ENCODE measurements at places on chromosomes 16 and 17.

DNA sequence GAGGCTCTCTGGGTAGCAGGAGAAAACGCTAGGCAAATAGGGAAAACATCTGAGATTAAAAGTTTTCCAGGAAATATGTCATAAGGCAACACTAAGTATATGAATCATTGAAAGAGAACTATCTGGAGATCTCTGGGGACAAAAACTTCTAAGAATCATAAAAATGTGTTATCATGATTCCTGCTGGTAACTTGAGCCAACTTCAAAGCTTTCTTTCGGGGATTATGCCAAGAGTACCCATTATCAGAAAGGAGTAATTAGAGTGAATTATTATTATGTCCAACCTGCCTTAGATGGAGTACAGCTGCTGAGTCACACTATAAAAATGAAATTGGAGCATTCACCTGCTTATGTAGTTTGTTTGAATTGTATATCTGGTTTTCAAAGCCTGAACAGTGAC is 488.5 kb upstream of the SOX9 start:
- DNase-seq = no peak

- DNase-seq = no peak
These were observed 5.5 kb upstream of the COIL start for GRCh38 chr17:56966338-56966737.

GRCh38 chr17:35291802-35292201 is 48.9 kb downstream of the SLFN5 start:
- DNase-seq = no peak

DNA sequence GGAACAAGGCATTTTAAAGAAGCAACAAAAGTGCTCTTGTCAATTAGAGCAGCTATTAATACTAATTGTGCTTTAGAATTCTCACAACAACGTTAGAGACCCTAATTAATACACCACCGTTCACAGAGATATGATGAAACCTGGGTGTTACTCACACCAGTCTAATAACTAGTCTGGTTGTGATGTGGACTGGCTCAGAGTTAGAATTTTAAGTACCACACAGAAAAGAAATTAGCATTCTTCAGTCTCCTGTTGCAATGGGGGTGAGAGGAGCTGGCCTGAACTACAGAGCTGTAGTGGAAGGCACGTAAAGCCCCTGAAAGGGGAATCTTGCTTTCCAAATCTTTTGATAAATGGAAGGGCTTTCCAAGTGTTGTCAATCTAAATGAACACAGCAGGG is 240.8 kb upstream of the TOX3 start:
- DNase-seq = no peak

GRCh38 chr16:88284626-88285513 is 97.9 kb upstream of the ZNF469 start:
- no peak for DNase-seq

- DNase-seq = no peak
These were observed 25.2 kb upstream of the SLC5A11 start for GRCh38 chr16:24820522-24820921.

GRCh38 chr16:22948603-22949368 is 134.8 kb downstream of the HS3ST2 start:
- no peak for DNase-seq

DNA sequence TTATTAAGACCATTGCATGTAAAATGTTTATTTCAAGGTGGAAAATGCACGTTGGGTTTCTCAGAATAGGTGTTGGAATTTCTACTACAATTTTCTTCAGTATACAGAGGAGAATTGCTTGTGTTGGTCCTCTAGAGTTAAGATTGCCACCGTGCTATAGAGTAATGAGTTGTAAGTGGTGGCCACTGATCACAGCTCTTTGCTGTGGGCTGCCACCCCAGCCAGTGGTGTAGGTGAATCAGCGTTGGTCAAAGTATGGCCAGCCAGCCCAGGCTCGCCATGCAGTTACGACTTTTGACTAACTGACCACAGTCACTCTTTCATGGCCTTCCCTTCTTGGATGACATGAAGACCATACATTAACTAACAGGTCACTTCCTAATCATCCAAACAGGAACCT is 12.6 kb upstream of the PRKAR1A start:
- DNase-seq = no peak

DNA sequence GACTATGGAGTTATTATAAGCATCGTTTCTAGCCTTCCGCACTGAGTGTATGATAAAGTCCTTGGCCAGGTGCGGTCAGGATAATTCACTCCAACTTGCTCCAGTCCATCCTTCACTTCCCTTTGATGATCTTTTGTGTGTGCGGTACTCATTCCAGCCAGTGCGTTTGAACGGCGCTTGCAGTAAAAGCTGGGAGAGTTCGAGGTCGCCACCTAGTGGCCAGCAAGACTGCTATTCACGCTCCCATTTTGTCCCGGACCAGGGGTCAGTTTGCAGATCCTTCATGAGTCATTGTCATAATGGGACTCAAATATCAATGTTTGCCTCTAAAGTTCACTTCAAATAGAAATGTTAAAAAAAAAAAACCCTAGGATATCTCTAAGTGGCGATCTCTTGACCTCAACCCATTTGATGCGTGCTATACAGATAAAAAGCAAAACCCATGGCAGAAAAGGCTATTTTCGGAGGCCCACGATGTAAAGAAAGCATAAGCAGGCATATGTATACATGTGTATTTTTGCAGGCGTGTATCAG is 417.1 kb downstream of the TMEM114 start:
- no peak for DNase-seq

GRCh38 chr16:9603316-9603715 is 511.9 kb downstream of the HAPSTR1 start:
- DNase-seq = no peak

DNA sequence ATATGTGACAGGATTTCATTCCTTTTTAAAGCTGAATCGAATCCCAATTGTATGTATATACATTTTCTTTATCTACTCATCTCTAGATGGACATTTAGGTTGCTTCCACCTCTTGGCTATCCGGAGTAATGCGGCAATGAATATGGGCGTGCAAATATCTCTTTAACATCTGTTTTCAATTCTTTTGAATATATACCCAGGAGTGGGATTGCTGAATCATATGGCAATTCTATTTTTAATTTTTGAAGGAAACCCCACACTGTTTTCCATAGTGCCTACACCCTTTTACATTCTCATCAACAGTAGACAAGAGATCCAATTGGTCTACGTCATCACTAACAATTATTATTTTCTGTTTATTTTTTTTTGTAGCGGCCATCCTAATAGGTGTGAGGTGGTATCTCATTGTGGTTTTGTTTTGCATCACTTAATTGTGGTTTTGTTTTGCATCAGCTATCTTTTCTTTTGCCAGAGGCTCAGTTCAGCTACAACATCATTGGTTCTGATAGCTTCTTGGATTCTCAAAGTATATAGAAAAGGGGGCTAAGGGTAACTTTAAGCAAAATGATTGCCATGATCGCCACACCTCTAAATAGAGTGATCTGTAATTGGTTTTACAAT is 25.6 kb upstream of the MAP2K6 start:
- no peak for DNase-seq

Measured in NCI-H1048 (cell line).